ENCODE measurements at places on chromosomes 7 and 10. TPM values are rescaled to one million over a fixed set of nuclear protein-coding genes. Genes with fewer than 3 reads are reported as not detected.

GRCh38 chr7:154419344-154419743, 367.1 kb downstream of the DPP6 start:
- no peaks in the 10 kb centered on the region for H3K27me3 ChIP-seq
- H3K4me3 ChIP-seq: no peak overlapping the region
- H3K36me3 ChIP-seq: no peaks in the 10 kb centered on the region
- no peaks in the 10 kb centered on the region for H3K4me1 ChIP-seq
- no peak overlapping the region for H3K27ac ChIP-seq
- no peak for DNase-seq

GRCh38 chr10:11825796-11826414, 2.7 kb downstream of the PROSER2 start:
- no peaks in the 10 kb centered on the region for H3K27me3 ChIP-seq
- H3K27ac ChIP-seq: no peak overlapping the region
- no peak for DNase-seq
- H3K4me1 ChIP-seq: no peaks in the 10 kb centered on the region

Gene SRGN
- 97.2 TPM for total RNA-seq

DNA sequence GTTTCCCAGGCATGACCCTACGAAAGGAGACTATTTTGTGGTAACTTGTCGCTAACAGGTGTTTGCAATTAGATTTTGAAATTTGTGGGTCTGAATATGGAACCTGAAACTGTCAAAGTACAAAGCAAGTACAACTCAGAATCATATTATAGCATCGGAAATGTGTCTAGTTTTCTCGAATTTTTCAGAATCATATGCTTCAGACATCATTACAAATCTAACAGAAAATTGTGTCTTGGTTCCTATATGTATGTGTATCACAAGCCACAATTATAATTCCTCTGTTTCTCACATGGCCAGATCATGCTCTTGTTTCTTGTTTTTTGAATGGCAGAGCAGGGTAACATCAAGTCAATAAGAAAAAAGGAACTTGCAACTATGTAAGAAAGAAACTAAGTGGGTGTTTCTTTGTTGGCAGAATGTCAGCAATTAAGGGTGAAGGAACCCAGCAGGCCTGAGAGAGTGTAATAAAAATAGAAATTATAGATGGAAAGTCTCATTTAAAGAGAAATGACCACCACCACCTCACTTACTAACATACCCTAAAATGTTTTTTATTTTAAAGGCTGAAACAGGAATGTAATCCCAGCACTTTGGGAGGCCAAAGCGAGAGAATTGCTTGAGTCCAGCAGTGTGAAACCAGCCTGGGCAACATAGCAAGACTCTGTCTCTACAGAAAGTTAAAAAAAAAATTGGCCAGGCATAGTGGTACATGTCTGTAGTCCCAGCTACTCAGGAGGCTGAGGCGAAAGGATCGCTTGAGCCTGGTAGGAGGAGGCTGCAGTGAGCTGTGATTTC, 51.3 kb downstream of the PRTFDC1 start:
- no peak overlapping the region for H3K4me3 ChIP-seq
- no peaks in the 10 kb centered on the region for H3K27me3 ChIP-seq
- H3K4me1 ChIP-seq: no peaks in the 10 kb centered on the region
- no peak overlapping the region for H3K27ac ChIP-seq
- no peak for DNase-seq

GRCh38 chr7:157228864-157229422, 90.2 kb downstream of the UBE3C start:
- no peak for DNase-seq
- no peak overlapping the region for H3K27ac ChIP-seq
- H3K4me1 ChIP-seq: no peaks in the 10 kb centered on the region
- no peaks in the 10 kb centered on the region for H3K27me3 ChIP-seq
- no peak overlapping the region for H3K4me3 ChIP-seq

Gene ZMYND11
- 83.7 TPM for total RNA-seq

Gene PSTK
- total RNA-seq: 3.6 TPM

Data from breast epithelium (tissue), 4 donors.